Testis (tissue), 5 donors: ENCODE measurements at places on chromosomes 6 and 20. TPM values are rescaled to one million over a fixed set of nuclear protein-coding genes. Genes with fewer than 3 reads are reported as not detected.

Gene JARID2
- polyA plus RNA-seq, result 36.1 TPM

Gene OPRM1
- 8.7 TPM for polyA plus RNA-seq

Gene SCUBE3
- 2.2 TPM for polyA plus RNA-seq

Gene KCNS1
- polyA plus RNA-seq, result 2.1 TPM

Gene RUNX2
- polyA plus RNA-seq, result 6.0 TPM

DNA sequence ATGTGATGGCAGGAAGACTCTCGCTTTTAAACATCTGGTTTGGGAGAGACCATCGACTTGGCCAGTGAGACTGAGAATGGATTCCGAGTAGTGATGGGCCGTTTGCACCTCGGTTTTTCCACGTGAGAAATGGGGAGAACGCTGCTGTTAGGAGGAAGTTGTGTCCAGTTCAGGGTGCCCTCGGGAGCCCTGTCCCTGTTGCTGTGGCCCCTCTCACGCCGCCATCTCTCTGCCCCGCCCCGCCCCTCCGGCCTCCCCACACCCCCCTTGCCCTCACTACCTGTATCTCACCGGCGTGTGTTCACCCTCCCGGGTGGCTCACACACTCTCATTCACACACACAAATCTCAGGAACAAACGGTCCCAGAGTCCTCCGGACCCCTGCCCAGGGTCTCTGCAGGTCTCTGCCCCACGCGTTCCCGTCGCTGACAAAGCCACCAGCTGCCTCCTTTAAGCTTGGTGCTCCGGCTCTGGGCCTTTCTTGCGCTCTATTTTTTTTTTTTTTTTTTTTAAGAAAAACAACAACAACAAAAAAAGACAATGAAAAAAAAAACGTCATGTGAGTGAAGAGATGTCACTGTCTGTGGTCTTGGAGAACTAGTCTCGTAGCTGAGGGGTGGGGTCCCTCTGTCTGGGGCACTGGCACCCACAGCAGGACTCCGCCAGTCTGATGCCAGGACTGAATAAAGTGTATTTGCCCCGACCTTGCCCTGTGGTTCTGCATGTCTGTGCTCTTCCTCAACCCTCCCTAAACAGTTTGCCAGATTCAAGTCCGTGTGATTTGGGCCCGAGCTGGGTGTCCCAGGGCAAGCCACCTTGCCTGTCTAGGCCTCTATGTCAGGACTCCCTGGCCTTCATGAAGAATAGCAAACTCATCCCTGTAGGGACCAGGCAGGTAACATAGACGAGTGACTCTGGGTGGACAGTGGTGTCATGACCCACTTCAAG is 2.9 kb downstream of the SOX12 start:
- DNase-seq, result no peak

GRCh38 chr6:3294921-3295871 is 36.4 kb downstream of the PSMG4 start:
- no peak for DNase-seq

DNA sequence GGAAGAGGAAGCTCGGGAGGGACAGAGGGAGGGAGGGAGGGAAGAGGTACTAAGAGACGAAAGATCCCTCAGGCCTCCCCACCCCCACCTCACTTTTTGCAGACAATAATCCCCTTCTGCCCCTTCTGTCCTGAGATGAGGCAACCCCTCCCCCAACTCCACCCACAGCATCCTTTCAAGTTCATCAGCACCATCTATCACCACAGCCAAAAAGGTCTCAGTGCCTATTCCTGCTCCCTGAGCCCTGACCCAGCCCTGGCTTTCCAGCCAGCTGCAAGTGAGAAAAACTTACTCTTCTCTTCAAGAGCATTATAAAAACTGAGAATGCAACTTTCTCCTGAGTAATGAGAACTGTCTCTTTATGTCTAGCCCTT is 133.2 kb upstream of the LRFN2 start:
- DNase-seq, result no peak

- no peak for DNase-seq
Observed at GRCh38 chr6:150915880-150916265, 50.4 kb downstream of the MTHFD1L start.

- DNase-seq, result no peak
Observed at GRCh38 chr6:169589699-169590257, 112.1 kb downstream of the WDR27 start.

- DNase-seq, result peak; percentile 83
Observed at GRCh38 chr20:3753098-3753497, 14.5 kb downstream of the ADISSP start.

- peak; percentile 80 for DNase-seq
Observed at GRCh38 chr20:17568972-17569521, 828 bp upstream of the DSTN start.

- no peak for DNase-seq
Observed at GRCh38 chr6:20367743-20368485, 33.8 kb upstream of the E2F3 start.
